ENCODE measurements at places on chromosomes 7 and 10.

DNA sequence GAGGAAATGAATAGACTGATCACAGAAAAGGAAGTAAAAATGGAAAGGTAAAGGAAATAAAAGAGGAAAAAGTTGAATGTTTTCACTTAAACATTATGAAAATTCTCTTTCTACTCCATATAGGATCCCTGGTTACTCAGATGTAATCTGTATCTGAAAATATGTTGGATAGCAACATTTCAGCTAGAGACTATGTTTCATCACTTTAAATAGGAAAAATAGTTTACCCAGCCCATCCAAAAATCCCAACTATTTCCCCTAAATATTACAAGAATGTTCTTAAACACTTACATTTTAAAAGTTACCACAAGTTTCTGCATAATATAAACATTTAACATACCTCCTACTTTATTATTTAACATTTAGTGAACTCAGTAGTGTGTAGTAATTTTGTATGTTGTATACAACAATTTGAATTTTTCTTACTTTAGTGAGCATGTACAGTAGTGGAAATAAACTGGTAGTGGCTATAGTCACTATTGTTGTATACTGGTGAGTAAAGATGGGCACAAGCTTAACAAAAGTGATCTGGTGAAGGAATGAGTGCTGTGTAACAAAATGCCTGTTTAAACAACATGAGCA lies 27.1 kb downstream of the SLF2 start:
- DNase-seq: no peak

DNA sequence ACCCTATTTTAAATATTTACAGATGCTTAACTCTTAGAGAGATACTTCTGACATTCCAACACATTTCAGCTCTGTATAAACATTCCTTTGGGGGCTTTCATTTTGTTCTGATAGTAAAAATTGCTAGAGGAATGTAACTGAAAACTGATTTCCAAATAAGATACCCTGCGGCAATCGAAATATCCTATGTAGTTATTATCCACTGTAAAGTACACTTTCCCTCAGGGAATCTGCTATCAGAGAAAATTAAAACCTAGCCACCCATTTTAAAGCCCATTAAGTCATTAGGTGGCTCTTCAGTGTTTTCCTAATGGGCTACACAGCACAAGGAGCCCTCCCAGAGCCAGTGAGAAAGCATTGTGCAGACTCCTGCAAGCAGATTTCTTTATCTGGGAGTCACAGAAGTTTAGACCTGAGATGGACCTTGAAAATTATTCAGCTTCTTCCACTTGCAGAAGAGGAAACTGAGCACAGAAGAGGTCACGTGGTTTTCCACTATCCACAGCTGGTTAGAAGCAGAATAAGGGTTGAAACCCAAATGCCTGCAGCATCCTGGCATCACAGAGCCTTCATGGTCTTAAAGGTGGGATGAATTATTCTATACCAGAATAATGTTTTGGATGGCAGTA lies 12.6 kb upstream of the CPVL start:
- DNase-seq: no peak

DNA sequence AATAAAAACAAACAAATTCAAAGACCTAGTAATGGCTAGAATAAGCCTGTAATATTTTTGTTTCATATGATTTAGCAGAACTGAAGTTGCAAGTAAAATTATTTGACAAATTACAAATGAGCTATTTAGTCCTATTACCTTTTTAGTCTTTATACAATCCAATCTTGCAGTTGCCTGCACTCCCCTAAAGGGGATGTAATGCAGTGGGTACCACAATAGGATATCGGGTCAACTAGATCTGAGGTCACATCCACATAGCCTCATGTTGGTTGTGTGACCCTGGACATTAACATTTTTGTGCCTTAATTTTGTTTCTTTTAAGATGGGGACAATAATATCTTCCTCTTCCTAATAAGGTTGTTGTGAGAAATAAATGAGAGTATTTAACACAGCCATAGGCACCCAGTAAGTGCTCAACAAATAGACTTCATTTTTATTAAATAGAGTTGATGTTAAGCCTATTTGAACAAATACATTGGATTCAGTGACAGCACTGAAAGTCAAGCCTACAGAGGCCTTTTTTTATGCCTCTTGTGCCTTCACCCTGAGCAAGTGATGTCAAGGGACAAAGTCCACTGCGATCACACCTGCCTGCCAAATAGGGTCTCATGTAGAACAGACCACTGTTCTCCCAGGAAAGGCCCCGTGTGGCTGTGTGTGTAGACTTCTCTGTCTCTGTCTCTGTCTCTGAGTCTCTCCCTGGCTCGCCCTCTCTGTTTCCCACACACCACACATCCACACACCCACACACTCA lies 124.8 kb downstream of the EVX1 start:
- no peak for DNase-seq

DNA sequence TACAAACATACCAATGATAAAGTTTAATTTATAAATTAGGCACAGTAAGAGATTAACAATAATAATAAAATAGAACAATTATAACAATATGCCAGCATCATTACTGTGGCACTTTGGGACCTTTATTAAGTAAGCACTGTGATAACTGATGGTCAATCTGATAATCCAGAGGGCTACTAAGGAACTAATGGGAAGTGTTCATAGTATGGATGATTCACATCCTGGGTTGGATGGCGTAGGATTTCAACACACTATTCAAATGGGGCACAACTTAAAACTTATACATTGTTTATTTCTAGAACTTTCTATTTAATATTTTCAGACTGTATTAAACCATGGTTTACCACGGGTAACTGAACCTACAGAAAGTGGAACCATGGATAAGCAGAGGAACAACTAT lies 90.8 kb downstream of the KIF20B start:
- DNase-seq: no peak

DNA sequence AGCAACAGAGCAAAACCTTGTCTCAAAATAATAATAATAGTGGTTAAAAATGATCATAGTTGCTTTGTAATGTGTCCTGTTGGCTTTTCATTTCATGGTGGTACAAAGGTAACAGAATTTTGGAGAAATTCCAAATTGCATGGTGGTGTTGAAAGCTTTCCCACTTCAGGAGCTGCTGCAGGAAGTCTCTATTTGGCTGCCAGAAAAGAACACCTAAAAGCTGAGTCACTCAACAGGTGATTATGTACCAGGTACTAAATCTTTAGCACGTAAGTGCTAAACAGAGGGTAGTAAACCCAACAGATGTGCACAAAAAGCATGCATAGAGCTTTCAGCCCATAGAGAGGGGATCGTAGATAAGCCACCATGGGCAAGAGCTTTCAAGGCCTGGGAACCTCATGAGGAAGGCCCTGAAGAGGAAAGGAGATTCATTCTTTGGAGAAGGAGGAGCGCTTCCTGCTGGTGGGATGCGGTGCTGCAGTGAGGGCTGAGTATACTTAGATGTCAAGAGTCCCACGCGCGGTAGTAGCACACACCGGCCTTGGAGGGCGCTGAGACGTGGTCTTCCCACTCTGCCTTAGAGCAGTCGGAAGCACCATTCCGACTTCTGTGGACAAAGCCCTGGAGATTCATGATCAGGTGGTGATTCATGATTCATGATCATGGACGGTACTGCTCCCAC lies 118.7 kb downstream of the RALA start:
- peak; percentile 69 for DNase-seq

DNA sequence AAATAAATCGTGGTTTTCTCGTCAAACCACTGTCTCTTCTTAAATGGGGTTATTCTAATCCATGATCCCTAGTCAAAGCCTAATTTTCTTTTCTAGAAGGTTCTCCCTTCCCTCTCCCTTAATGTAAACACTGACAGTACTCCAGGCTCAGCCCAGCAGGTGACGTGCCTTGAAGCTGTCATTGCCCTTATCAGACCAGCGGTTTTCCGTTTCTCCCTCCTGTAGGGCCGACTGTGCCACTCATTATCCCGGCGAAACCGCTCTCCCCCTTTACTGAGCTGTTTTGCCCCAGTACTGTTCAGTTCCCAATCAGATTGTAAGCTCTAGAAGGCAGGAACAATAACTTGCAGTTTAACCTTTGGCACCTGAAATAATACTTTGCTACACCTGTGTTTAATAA lies 153.5 kb upstream of the RHEB start:
- DNase-seq: no peak

DNA sequence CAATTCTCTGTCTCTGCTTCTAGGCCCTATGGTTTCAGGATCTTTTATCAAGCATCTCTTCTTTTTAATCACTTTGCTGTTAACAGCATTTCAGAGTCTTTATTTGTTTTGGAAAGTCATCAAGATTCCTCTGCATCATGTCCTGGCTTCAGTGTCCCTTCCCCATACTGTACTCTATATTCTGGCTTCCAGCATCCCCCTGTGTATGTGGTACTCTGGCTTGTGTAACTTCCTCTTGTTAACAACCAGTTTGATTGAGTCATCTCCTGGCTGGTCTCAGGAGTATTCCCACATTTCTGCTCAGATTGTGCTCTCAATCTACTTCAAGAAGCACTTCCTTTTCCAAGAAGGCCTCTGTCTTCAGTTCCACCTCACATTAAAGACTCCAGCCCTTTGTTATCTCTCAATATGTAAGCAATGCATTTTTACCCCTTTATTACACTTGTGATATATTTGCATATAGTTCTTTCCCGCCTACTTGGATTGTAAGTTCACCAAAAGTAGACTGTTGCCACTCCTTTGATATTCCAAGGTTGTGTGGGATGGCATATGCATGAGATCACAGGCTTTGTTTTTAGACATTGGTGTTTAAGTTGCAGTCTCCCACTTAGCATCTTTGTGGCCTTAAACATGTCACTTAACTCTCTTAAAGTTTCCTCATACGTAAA lies 15.1 kb upstream of the ATE1 start:
- DNase-seq: no peak

DNA sequence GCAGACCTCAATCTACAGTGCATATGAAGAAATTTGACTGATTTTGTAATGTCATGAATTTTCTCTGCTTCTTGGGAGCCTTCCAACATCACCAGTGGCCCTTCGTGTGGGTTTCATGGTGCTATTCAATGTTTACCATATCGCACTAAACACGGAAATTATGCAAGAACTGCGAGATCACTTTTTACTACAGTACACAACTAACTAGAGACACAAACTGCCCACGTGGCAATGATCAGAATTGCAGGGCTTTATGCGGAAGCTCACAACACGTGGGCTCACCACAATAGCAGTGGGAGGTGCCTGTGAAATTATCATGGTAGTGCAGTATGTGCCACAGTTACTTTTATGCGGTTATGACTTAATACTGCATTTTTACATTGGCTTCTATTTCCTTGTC lies 449.7 kb upstream of the KLF6 start:
- peak; percentile 75 for DNase-seq

- DNase-seq: peak; percentile 90
Measured at GRCh38 chr10:133261726-133262325, 14.8 kb downstream of the ADAM8 start.

DNA sequence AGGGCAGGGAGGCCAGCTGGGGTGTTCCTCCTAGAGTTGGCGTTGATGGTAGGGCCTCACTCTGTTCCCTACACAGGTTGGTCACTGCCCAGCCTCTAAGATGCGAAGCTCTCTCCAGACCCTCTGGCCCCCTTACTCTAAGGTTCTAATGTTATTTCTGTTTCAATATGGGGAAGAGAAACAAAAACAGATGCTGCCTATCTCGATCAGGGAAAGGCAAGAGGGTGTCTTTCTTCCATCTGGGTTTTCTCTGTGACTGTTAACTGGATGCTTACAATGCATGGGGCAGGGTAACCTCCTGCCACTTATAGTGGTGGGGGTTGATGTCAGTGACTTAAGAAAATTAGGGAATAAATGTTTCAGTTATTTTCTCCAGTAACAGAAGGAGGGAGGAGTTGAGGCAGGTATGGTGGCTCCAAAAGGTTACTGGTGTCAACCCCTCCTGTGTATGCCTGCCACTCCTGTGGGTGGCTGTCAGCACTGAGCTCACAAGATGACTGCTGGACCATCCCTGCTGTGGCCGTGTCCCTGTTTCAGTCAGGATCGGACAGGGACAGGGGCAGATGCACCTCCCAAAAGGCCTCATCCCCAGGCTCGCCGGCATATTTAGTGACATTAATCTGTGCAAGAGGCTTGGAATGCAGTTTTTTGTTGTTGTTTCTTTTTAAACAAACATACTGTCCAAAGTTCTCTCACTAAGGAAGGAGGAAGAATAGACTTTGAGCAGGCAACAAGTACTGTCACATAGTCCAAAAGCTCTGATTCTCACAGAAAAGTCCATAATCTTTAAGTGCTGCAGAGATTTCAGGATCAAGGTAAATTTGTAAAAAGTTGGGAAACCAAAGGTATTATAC lies 39.6 kb upstream of the SYPL1 start:
- DNase-seq: no peak

GRCh38 chr7:132584796-132585494 lies 8.7 kb upstream of the PLXNA4 start:
- no peak for DNase-seq

DNA sequence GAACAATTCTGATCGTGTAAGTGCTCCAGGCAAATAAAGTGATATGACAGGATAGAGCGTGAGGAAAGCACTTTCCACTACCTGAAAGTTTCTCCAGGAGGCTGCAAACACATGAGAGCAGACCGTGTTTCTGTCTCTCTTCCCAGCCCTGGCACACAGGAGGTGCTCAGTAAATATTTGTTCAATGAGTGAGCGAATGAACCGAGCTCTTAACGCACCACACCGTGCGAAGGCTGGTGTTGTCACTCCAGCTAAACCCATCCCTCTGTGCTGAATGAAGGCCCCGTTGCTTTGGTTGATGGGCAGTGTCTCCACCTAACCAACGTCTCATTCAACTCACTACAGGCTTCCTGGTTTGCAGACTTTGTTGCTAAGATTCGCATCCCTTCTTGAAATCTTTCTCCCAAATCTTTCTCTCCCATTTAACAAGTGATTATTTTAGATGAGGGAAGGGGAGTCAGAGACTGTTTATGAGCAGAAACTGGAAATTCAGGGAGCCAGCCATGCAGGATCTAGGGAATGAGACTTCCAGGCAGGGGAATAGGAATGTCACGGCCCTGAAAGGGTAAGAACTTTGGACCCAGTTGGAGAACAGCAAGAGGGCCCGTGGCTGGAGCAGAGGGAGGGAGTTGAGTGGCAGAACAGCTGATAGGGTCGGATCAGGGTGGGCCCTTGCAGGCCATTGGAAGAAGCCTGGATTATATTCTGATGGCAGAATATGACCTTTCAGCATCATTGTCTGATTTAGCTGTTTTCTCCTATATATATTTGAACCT lies 282.6 kb downstream of the CAMK1D start:
- no peak for DNase-seq

GRCh38 chr10:97969538-97970079 lies 60.8 kb downstream of the CRTAC1 start:
- no peak for DNase-seq

DNA sequence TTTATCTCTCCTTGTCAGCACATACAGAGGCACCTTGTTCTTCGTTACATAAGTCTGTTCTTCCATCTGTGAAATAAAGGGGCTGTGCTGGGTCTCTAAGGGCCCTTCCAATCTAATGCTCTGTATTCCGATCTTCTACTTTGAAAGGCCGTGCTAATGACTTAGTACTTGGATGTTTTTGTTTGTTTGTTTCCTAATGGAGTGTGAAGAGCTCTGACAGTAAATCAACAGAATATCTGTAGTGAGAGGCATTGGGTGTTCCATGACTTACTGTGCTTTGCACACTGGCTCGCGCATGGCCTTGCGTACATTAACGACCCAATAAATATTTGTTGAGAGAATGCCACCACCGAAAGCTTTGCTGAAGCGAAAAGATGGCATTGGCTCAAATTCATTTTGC lies 162.1 kb downstream of the CHN2 start:
- DNase-seq: no peak

- no peak for DNase-seq
Measured at GRCh38 chr10:33376976-33377657, 42.6 kb upstream of the NRP1 start.

- no peak for DNase-seq
Measured at GRCh38 chr10:128851726-128852125, 615.3 kb upstream of the MGMT start.
